ENCODE measurements at places on chromosomes 1 and 21.

- no peak for DNase-seq
These were observed 1609.6 kb upstream of the B3GALT2 start for GRCh38 chr1:194795917-194796593.

DNA sequence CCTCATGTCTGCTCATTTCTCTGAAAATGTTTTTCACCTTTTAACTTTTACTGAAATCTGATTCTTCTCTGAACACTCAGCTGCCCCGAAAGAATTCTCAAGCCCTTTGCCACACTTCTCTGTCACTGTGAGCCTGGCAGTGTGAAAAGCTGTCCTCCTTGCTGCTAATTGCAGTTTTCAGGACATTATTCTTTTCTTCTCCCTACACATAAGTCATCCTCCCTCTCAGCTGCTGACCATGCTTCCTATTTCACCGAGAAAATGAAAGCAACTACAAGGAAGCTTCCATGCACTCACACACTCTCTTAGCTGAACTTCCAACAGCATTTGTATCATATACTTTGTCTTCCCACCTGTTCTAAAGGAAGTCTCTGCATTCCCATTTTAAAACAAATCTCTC is 15.8 kb downstream of the OLFM3 start:
- DNase-seq, result no peak

- no peak for DNase-seq
These were observed 53.1 kb downstream of the APP start for GRCh38 chr21:26117324-26117971.

DNA sequence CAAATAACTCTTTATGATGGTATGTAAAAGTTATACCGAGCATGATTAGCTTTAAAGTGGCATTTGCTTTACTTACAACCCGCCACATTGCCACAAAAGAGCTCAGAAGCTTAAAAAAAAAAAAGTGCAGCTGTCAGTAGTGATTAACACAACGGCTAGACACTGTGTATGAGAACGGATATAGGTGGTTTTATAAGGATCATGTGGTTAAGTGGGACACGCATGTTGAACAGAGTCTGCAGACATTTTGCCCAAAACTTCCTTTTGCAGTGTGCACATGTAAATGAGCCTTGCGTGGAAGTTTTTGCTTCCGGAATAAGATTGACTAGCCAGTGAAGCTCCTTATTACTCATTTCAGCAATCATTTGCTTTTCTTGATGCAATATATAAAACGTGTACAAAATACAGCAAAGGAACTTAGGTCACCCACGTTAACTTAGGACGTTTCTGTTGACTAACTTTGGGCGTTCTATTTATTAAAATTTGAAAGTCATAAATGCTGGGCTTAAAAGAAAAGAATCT is 58.7 kb upstream of the RGS1 start:
- DNase-seq, result no peak

DNA sequence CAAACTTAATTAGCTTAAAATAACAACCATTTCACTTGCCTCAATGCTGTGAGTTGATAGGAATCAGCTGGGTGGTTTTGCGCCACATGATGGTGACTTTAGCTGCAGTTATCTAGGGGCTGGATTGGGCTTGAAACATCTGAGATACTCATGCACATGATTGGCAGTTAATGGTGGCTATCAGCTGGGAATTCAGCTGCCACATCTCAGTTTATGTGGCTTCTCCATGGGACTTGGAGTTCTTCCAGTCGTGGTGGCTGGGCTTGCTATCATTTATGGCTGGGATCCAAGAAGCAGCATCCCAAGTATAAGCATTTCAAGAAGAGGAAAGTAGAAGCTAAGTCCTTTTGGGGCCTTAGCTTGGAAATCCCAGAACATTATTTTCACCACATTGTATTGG is 36.4 kb downstream of the PDC start:
- no peak for DNase-seq

DNA sequence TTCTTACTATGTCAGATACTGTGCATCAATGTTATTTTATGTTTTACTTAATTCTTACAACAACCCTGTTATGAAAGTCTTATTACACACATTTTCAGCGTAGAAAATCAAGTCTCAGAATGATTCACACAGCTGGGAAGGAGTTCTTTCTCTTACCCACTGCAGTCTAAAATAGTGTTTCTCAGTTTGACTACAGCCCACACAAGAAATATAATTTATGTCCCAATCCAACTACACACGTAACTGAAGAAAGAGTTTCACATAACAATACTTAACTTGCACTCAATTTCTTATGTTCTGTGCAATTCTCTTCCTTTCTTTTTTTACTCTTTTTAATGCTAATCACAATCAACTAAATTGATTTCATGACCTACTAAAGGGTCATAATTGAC is 252.8 kb upstream of the ADGRL2 start:
- DNase-seq, result no peak

DNA sequence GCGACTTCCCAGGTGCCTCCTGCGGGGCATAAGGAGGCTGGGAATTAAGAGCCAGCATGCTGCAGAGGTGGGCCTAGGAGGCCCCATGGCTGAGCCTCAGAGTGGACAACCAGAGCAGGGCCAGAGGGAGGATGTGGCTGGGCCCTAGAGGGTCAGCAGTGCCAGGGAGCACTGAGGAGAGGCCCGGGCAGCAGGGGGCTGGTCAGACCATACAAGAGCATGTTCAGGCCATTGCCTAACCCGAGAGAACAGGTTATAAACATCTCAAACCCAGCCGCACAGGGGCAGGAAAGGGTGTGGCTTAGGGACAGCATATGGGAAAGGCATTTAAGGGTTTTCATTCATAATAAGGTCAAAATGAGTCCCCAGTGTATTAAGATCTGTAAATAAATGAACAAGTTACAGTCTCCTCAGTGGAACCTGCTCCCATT is 51.1 kb downstream of the IER5 start:
- DNase-seq, result no peak

GRCh38 chr1:65992831-65993271 is 200.2 kb downstream of the PDE4B start:
- no peak for DNase-seq

DNA sequence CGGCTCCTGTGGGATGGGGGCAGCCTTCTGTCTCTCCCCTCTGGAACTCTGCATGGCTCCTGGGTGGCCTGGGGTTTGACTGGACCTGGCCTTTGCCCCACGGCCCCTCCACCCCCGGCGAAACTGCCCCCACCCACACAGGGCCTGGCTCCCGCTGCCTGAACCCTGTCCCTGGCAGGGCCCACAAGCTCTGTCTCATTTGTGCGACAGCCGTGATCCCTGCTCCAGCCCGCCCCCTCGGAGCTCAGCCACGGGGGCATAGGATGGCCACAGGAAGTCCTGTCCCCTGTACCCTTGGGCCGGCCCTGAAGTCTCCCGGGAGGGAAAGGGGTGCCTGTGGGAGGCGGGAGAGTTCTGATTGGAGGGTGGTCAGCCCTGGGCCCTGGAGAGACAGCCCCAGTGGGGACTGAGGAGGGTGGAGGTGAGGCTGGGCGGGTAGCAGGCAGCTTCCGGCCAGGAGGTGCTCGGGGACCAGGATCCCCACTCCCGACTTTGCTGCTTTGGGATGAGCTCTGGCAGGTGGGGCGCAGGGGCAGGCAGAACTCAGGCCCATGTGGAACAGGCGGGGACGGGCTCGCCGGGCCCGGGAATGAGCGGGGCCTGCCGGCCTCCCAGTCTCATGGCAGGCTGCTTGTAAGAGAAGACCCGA is 45.1 kb downstream of the SLX9 start:
- no peak for DNase-seq

GRCh38 chr1:93708734-93709481 is 27.3 kb upstream of the BCAR3 start:
- DNase-seq, result no peak

DNA sequence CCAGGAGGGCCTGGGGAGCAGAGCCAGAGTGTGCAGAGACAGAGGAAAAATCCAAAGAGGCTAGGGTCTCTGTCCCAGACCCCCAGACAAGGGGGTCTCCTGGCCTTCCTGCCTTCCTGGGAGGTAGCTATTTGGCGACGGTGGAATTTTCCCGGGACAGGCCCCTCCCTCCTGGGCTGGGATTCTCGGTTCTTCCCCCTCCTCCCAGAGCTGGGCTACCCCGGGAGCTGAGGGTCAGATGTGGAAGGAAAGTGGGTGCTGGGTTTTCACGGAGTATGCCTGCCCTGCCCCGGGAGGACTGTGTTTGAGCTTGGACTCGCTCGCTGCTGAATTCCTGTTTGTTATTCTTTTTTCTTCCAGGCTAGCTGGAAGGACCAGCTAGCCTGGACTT is 759 bp downstream of the AMPD2 start:
- DNase-seq, result no peak

- no peak for DNase-seq
These were observed 10.7 kb upstream of the PTBP2 start for GRCh38 chr1:96710708-96711477.

- no peak for DNase-seq
These were observed 24.9 kb upstream of the ATP1B1 start for GRCh38 chr1:169081503-169082123.

DNA sequence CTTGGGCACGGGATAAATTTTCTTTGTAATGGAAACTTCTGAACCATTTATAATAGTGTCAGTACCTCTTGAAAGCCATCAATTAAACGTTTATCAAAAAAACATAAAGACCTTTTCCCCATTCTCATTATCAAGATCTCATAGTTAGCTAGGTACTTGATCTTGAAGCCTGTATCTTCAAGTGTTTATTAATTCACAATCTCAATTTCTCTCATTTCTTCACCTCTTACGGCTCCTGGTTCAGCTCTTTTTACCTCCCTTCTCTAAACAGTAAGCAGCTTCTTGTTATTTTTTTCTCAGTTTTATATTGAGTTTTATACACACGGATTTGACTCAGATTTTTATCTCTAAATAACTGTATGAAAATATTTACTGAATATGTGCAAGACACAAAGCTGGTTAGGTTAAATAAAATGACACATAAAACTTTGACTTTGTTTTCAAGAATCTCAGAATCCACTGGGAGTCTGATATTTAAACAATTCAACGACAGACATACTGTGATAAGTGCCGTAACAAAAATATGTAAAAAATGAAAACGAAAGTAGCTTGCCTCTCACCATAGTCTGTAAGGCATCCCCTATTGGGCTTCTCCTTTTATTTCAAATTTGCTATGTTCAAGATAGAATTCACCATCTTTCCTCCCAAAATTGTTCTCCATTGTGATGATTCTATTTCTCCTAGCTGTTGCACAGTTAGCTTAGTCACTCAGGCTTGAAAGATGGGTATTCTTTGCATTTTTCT is 411.6 kb upstream of the ZRANB2 start:
- DNase-seq, result no peak

DNA sequence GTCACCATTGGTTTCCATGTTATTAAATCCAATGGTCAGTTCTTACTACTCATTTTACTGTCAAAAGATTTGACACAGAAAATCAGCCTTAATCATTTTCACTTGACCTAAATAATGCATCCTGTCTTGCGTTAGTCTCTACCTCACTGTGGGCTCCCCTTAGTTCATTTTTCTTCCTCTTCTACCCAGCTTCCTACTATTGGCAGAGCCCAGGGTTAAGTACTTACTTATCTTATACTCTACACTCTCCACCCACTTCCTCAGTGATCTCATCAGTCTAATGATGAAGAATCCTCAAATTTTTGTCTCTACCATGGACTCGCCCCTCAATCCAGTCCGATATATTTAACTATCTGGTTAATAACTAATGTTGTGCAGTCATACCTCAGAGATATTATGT is 735.9 kb downstream of the KCNT2 start:
- no peak for DNase-seq

- DNase-seq, result no peak
These were observed 9.8 kb downstream of the ADAMTS4 start for GRCh38 chr1:161189036-161189435.

DNA sequence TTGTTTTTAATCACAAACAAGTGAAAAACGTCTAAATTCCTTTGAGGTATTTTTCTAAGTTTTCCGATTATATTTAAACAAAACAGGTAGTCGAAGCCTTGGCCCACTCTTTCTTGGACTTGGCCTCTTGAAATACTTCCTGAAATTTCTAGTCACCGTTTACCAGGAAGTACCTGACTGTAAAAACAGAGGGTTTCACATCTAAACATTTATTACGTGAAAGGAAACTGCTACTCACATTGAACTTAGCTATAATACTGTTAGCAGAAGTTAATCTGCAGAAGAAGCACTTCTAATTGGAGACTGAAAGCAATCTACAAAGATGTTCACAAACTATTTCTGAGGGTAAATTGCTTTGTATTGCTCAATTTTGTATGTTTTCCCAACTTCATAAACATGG is 526.0 kb upstream of the ADGRL4 start:
- no peak for DNase-seq

- DNase-seq, result no peak
These were observed 4.2 kb upstream of the SIM2 start for GRCh38 chr21:36694593-36695282.

GRCh38 chr1:26913389-26913753 is 404 bp downstream of the NR0B2 start:
- no peak for DNase-seq

DNA sequence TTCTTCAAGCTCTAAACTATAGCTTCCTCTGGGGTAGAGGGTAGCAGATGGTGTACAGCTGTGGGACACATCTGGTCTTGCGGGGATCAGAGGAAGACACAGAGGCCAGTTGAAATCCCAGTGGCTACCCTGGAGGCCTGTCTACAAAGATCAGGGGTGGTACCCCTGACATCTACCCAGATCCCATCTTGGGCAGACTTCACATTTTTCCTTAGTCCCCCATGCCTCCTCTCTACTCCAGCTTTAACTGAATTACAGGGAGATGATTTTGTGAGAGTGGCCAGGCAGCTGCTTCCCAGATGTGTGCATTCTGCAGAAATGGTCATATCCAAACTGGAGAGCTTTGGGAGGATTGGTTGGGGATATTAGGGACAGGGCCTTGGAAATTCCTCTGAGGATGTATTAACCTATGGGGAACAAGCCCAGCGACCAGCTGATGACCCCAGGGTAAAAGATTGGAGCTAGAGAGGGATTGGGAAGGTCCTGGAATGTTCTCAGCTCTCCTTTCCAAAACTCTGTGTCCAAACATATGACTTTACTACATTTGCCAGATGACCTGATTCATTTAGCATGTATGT is 9.6 kb upstream of the CD34 start:
- no peak for DNase-seq

- DNase-seq, result no peak
These were observed 331.9 kb downstream of the TGFB2 start for GRCh38 chr1:218677026-218677425.

DNA sequence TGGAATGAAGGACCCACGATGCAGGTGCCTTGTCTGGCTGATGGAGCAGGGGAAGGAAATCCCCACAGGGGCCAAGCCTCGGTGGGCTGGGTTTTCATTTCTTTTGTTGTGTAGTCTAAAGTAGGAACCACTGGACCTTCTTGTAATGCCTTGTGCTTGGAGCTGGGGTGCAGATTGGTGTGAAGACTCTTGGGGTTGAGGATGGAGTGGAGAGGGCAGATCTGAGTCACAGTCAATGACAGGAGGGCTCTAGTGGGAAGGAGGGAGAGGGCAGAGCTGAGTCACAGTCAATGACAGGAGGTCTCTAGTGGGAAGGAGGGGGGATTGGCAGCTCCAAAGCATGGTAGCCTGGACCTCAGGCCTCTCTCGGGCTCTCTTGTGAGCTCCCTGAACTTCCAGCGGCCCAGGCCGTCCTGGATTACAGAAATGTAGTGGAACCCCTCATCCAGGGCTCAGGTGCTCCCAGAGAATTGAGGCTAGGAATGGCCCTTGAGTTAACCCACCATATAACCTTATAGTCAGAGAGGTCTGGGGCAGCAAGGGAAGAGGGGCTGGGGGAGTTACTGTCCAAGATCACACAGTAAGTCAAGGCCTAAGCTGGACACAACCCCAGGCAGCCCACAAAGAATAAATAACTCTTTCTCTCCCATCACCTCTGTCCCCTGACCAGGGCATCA is 313.8 kb downstream of the MATN1 start:
- DNase-seq, result no peak

Measured in GOT3 (cell line).